Renal pelvis (tissue), 12 donors: ENCODE measurements at places on chromosomes 2 and 18.

- no peak for DNase-seq
Observed at GRCh38 chr2:60880643-60881046, 729 bp upstream of the REL start.

DNA sequence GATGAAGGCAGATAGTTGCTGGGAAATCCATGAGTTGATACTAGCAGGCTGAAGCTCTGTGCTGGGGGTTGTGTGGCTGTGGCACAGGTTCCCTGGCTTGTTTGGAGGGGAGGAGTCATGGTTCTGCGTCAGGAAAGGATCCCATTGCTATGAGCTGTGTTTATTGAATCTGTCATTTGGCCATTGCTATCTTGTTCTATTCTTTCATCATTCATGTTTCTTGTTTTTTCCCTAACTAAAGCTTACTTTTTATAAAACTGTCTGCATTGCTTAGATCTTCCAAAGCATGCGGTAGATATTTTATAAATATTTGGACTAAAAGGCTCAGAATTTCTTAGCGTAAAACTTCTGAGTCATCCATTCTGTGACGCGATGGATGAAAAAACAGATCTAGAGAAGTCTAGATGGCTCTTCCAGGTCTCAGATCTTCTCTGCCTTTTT lies 335.3 kb downstream of the PTPRM start:
- DNase-seq = no peak

- no peak for DNase-seq
Observed at GRCh38 chr2:40159333-40159732, 292.6 kb downstream of the SLC8A1 start.

DNA sequence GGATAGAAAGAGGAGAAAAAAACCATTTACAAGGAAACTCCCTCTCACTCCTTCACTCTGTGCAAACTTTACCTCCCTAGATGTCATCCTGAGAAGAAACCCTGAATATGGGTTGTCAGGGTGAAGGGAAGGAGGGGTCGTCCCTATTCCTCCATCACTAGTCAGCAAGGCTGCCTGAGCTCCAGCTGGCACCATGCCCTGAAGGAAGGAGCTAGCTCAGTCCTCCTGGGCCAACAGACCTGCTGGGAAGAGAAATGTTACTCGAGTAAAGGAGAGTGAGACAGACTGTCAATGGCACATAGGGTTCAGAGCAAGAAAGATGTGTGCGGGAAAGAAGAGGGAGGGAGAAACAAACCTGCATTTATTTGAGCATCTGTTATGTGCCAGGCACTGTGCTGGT lies 18.3 kb upstream of the EPAS1 start:
- DNase-seq = no peak

DNA sequence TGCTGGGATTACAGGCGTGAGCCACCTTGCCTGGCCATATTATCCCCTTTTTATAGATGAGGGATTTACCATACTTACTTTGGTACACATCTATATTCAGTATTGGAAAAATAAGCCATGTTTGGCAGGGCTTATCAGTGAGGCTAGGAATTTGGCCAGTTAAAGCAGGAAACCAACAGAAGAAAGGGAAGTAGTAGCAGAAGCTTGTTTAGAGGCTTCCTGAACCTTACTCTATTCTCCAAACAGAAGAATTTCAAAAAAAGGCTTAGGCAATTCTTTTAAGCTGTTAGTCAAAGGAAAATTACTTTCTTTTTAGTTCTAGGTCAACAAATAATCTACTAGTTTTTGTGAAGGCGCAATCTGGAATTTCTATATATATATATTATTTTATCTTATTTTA lies 3.2 kb upstream of the GLS start:
- DNase-seq = no peak

DNA sequence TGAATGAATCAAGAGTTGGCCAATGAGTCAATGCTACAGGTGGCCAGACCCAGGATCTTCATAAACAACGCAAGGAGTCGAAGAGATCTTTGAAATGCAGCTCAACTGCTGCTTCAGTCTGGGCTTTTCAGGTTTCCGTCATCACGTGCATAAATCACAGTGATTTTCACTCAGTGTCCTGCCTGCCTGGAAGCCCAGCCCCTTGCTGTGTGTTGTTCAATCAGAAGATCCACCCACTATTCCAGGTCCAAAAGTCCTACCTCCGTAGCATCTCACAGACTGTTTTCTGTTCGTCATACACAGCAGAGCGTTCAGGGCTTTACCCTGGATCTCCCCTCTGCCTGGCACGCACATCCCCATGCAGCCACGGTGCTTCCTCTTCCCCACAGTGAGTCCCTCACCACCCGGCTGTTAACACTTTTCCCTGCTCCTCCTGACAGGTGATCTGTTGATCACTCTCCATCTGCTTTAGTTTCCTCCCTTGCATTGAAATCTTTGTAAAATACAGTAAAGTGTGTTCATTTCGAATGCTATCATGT lies 216.3 kb downstream of the MYT1L start:
- DNase-seq = no peak

GRCh38 chr2:40827392-40827791 lies 375.5 kb upstream of the SLC8A1 start:
- no peak for DNase-seq

DNA sequence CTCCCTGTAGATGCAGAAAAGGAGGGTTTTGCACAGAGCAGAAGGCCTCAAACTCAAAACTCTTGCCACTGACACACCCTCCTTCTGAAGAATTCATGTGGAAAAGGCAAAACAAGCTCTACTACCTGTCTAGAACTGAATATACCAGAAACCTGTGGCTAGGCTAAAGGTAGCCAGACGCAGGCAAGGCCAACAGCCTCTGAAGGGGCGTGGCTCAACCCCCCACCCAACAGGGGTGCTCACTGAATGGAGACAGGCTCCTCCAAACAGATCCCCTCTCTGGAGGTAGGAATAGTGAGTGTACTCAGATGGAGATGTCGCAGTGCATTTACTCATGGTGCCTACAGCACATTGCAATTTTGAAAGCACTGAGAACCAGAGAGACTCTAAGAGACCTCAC lies 3.0 kb upstream of the STK17B start:
- no peak for DNase-seq

DNA sequence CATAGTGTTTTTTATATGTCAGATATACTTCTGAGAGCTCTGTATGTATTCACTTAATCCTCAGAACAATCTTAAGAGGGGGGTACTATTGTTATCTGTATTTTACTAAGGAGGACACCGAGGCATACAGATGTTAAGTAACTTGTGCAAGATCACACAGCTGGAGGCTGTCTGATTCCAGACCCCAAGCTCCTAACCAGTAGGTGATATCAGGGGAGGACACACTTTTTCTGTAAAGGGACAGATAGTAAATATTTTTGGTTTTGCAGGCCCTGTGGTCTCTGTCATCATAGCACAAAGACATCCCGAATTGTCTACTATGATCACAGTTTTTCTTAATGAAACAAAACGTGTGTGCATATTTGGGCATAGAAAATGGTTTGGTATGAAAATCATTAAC lies 143.7 kb downstream of the LAMA3 start:
- no peak for DNase-seq
